Stimulated activated CD4-positive, alpha-beta T cell treated with anti-CD3 and anti-CD28 coated beads, Interleukin-15, amount 100 ng/mL, for 1 hour (primary cell): ENCODE measurements at places on chromosomes 4 and X.

GRCh38 chr4:156190615-156191014, 236.9 kb upstream of the CTSO start:
- DNase-seq = no peak

DNA sequence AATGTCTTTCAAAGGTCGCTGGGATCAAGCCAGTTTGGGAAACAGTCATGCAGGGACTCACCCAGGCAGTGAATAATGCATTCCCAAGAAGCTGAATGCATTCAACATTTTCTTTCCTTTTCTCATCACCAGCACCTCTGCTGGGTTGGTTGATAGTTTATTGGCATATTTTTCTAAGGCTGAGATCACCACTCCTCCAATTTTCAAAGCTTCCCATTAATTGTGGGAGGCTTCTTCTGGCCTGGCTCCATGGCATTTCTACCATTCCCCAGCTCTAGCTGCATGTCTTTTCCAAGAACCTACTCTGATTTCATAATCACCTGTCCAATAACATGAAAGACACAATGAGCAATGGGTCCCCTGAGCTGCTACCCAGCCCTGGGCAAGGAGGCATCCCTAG, 35.8 kb downstream of the CHRDL1 start:
- no peak for DNase-seq

GRCh38 chr4:24510091-24510490, 74.3 kb downstream of the DHX15 start:
- DNase-seq = no peak

GRCh38 chrX:115968436-115969252, 201.9 kb upstream of the AGTR2 start:
- no peak for DNase-seq

DNA sequence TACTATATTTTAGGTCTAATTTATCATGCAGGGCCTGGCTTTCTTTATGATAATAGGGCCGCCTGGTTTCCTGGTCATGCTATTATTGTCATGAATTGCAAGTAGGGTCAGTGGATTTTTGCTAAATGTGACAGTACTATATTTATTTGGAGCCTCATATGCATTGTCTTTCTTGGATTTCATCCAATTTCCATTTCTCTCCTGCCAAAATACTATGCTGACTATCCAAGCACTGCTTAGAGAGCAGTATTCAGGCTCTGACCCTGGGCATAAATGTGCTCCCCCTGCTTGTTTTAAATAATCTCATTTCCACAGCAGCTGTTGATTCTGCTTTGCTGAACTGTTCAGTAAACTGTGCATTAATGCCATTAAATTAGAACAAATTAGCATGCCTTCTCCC, 269.3 kb downstream of the GPM6A start:
- DNase-seq = no peak

DNA sequence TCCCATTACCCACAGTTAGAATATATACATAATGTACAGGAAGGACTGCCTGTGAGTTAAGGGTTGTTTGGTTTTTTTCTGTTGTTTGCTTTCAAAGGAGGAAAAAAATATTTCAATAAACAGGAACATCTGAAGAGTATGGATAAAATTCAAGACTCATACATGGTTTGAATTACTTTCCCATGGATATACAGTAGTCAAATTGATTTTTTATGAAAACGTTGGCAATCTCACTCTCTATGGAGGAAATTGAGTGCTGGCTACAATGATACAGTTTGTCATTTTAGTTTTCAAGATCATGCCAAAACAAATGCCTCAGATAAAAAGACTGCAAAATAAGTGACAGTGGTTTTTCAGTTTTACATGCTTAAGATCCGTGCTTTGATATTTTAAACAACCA, 116.6 kb downstream of the SH3RF1 start:
- no peak for DNase-seq
